ENCODE measurements at places on chromosomes 5 and 9. TPM values are rescaled to one million over a fixed set of nuclear protein-coding genes. Genes with fewer than 3 reads are reported as not detected.

DNA sequence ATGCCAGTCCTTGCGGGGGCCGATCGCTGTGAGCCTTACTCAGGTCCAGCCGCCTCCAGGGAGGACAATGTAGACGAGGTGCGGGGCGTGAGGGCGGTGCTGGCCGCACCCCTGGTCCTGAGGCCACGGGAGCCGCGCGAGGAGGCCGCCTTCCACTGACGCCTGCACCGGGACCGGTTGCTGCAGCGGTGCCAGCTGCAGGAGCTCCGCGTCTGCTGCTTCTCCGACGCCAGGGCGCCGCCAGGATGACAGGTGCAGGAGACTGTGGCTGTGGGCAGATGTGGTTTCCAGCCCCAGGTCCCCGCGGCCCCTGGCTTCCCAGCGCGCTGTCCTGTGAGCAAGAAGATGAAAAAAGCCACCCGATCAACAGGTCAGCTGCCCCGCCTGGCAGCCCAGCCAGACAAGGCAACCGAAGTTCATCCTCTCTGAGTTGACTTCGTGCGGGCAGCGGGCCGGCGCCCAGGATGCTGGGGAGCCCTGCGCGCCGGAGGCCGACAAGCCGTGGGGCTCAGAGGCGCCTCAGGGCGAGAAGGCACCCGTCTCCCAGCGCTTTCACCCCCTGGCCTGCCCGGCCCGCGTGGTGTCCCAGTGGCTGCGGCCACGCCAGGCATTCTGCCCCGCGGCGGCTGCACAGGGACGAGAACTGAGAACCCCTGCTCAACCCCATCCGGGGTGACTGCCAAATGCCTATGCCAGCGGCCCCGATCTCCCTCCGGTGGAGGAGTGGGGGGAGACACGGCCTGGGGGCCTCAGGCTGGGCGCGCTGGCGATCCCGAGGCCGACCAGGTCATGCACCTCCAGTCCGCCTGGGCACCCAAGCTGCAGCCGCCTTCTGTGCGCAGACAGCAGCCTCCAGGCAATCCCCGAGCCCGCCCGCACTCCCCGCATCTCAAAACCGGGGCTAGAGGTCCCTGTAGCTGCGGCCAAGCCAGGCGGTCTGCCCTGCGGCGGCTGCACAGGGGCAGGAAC, 43.4 kb upstream of the BICD2 start:
- no peaks in the 10 kb centered on the region for H3K36me3 ChIP-seq
- H3K27ac ChIP-seq = no peak overlapping the region
- H3K27me3 ChIP-seq = peaks cover 56% of the 10 kb centered on the region
- peaks cover 8% of the 10 kb centered on the region for H3K4me1 ChIP-seq
- peak; percentile 60 for DNase-seq
- peak overlapping the region; percentile 46 for H3K4me3 ChIP-seq

GRCh38 chr5:137888863-137889759, at the start of gene PKD2L2:
TSS of gene PKD2L2 (plus strand) at chr5:137889457. CDS start at chr5:137889492, 35 bp downstream.
- H3K27ac ChIP-seq = peak within 1 kb of the TSS; percentile 89
- H3K4me1 ChIP-seq = peaks cover 16% of the 10 kb centered on the region
- peaks cover 3% of the 10 kb centered on the region for H3K27me3 ChIP-seq

DNA sequence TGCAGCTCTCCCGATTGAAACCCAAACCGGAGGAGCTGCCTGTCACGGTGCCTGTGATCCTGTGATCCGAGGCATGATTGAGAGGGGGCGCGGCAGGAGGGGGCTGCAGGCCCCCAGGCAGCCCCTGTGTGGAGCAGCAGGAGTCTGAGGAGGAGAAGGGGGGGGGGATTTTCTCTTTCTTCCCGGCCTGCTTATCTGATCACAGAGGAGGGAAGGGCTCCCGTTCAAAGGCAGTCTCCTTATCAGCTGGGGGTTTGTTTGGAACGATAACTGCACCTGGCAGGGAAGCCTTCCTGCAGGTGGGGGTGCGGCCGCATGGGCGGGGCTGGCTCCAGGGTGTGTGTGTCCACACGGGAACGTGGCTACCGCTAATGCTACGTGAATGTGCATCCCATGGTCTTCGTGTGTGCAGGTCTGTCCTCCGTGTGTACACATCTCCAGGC, 38.4 kb downstream of the LMX1B start:
- no peaks in the 10 kb centered on the region for H3K36me3 ChIP-seq
- H3K27ac ChIP-seq = no peak overlapping the region
- DNase-seq = no peak
- no peaks in the 10 kb centered on the region for H3K4me1 ChIP-seq

Gene FAM200C
- 0.71 TPM for total RNA-seq

Data from activated naive CD8-positive, alpha-beta T cell treated with anti-CD3 and anti-CD28 coated beads, Interleukin-2, amount 10 ng/mL, durations not matched to agents 7 days and 5 days (primary cell).